ENCODE measurements at places on chromosomes 16 and 17.

- no peak for DNase-seq
Observed at GRCh38 chr16:66426112-66427035, 721 bp upstream of the BEAN1 start.

DNA sequence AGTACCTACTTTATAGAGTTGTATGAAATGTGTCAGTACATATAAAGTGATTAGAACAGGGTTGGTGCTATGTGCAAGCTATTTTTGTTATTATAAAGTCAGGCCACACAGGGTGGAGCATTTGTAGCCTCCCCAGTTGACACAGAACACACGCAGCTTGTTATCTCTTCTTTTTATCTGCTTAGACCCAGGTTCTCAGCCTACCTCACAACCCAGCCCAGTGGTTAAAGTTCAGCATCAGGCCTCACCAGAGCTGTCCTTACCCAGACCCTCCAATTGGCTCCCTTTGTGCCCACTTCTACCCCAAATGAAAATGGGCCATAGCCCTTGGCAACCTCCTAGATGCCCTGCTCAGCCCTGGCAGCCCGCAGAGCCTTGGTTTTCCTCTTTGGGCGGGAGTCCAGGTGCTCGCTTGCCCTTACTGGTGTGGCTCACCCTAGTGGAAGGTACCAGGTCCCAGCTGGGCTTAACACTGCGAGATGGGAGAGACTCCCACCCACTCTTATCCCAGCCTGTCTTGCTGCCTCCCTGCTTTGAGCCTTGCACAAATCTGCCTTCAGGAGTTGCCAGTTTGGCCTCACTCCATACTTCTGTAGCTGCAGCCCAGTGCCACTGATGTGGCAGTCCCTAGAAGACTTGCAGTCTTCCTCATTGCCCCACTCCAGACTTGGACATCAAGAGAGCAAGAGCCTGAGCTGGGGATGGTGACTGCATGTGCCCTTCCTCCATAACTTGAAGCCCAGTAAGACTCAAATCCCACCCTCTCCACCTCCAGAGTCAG, 1.1 kb upstream of the PIGS start:
- peak; percentile 54 for DNase-seq

DNA sequence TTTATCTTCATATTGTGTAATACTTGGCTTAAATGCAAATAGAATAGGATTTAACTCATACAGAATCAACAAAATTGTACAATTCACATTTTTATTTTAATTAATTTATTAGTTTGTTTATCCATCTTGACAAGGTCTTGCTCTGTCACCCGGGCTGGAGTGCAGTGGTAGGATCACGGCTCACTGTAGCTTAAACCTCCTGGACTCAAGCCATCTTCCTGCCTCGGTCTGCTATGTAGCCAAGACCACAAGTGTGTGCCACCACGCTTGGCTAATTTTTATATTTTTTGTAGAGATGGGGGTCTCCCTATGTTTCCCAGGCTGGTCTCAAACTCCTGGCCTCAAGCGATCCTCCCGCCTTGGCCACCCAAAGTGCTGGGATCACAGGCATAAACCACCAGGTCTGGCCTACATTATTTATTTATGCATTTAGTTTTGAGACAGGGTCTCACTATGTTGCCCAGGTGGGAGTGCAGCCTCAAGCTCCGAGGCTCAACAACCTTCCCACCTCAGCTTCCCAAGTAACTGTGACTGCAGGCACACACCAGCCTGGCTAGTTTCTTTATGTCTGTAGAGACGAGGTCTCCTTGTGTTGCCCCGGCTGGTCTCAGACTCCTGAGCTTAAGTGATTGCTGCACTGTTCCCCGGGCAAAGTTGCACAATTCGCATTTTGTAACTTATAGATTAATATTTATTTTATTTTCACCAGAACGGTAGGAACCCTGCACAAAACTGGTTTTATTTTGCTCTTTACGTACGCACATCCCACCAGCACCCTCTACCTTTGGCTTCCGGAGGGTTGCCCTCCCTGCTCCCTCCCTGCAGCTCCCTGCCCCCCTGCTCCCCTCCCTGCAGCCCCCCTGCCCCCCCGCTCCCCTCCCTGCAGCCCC, 4.9 kb downstream of the DPEP1 start:
- DNase-seq = no peak

DNA sequence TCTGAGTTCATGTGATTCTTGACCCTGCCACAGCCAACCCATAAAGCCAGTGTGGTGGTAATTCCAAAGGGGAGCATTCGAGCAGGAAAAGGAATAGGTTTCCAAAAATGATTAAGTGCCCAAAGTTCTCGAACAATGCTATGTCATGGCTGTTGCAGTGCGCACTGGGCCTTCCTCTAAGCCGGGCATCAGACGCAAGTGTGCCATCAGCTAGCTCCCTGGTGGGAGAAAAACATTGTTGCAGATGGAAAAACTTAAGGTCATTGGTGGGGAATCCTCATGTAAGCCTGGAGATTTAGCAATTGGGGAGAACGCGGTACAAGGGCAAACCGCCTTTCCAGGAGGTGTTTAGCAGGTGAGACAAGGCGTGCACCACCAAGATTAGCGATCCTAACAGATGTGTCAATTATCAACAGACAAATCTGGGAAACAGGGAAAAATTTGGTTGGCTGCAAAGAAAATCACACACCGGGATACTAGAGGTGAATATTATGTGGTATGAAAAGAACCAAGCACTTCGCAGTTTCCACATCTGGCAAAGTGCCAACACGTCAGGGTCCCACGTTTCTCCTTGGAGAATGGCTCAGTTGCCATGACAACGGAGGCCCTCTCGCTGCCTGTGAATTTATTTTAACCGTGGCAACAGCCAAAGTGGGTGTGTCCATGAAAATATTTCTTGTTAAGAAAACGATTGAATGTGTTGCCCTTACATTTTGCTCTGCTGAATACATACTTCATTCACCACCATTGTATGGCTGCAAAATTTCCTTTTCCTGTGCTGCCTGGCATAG, 118.5 kb upstream of the CACNG5 start:
- no peak for DNase-seq

DNA sequence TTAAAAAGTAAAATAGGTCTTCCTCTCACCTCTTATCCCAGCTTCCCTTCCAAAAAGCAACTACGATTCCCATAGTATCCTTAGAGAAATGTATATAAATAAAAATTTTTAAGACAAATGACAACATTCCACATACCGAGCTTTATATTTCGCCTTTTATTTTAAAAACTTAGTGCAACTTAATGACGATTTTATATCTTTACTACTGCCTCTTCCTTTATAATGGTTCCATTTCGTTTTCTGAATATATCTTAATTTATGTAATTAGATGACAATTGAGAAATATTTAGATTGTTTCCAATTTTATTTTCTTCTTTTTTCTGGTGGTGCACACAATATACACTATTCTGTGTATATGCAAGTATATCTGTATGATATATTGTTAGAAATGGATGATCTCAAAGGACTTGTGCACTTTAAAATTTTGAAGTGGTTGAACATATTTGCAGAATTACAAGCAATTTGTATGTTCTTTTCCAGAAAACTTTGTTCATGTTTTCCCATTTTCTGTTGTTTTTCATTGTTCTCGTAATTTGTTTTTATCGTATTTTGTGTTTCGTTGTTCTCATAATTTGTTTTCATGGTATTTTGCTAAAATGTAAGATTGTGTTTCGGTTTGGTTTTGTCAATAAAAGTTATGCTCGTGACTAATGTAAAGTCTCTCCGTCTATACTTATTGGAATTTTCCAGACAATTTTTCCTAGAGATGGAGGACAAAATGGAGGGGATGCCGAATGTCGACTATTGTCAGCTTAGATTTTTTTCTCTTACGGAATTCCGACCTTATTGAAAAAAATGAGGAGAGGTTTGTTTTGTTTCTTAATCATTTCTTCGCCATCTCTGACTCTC, 20.4 kb upstream of the HOXB13 start:
- DNase-seq = no peak

- no peak for DNase-seq
Observed at GRCh38 chr16:12798846-12799245, 4.8 kb downstream of the CPPED1 start.

- no peak for DNase-seq
Observed at GRCh38 chr17:9907131-9907530, 2.1 kb upstream of the RCVRN start.

DNA sequence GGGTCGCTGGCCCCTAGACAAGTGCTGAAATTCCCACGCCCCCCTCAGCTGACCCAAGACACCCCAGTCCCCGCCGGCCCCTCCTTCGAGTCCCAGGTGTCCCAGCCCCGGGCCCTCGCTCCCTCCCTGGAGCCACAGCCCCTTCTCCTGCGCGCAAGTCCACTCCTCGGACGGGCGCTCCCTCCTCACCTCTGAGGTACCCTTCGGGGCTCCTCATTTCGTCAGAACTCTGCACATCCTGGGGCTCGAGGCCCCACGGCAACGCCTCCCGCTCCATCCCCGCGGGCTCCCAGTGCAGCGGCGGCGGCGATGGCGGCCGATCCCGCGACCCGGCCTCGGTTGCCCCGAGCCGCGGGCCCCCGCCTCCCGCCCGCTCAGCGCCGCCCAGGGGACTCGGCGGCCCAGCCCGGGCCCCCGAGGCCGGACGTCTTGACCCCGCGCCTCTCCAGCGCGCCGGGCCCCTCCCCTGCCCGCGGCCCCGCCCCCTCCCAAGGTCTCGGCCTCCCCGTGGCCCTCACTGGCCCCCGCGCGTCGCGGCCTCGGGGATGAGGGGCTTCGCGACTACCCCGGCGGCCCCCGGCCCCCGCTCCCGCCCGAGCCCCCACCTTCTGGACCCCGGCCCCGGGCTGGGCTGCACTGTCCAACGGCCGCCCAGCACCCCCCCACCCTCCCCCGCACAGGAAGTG, at the start of gene ZNF768:
TSS of gene ZNF768 (minus strand) at position 430 of the 686 bp plus-strand sequence. CDS start at position 277, 153 bp downstream.
- DNase-seq = no peak

DNA sequence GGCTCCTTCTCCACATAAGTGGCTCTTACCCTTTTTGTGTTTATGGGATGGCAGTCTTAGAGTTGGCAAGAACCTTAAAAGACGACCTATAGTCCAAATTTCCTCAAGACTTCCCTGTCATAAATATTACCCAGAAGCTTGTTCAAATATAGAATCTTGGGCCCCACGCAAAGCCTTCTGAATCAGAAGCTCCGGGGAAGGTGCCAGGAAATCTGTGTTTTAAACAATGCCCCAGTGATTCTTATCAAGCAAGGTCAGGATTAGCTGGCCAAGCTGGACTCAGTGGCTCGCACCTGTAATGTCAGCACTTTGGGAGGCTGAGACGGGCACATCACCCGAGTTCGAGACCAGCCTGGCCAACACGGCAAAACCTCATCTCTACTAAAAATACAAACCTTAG, 85.7 kb downstream of the TIMM22 start:
- DNase-seq = no peak

- no peak for DNase-seq
Observed at GRCh38 chr17:56176091-56176490, 22.8 kb downstream of the ANKFN1 start.

- DNase-seq = no peak
Observed at GRCh38 chr16:65463652-65464260, 341.9 kb upstream of the CDH11 start.

DNA sequence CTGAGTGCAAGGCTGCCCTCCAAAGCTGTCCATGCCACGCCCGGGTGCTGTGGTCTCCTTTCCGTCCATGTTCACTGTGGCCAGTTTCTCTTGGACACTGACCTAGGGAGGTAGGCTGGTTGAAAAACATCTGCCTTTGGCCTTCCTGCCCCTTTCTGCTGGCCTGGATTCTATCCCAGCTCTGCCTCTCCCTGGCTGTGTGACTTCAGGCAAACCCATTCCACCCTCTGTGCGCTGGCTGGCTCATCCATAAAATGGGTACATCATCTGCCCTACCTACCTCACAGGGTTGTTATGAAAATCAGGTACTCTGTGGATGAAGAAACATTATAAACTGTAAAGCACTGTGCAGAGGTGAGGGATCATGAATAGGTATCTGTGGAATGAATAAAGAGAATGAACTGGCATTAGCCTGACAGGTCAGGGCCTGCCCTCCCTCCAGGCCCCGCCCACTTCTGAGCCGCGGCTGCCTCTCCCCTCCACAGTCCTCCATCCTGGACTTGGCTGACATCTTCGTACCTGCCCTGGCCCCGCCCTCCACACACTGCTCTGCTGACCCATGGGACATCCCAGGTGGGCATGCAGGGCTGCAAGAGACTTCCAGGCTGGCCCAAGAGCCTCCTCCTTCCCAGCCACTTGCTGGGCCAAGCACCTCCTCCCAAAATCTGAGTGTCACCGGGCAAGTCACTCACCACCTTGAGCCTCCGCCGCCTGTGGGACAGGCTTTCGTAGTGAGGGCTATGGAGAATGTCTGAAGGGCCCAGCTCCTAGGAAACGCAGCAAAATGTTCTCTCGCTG, 7.0 kb upstream of the SPATA20 start:
- DNase-seq = no peak
